ENCODE measurements at places on chromosomes 1 and 21. TPM values are rescaled to one million over a fixed set of nuclear protein-coding genes. Genes with fewer than 3 reads are reported as not detected.

DNA sequence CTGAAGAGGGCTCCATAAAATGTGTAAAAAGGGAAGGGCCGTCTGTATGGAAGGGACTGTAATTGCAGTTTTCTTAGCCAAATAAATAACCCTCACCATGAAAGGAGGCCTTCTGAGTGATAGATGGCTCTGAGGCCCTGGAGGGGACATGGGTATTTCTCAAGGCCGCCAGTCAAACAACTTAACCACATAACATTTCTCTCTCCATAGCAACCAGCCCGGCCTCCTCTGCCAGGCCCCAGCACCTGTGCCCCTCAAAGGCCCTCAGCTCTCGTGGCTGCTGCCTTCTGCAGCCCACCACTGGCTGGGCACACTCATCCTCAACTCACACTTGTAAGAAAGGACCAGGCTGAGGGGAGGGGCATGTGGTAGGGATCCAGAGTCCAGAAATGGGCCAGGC, 57.0 kb upstream of the GJB5 start:
- H3K27me3 ChIP-seq: 0 out of 2 replicates have a peak, but pooled peaks cover 2% of the 10 kb centered on the region
- no peaks in the 10 kb centered on the region for H3K36me3 ChIP-seq
- no peaks in the 10 kb centered on the region for H3K4me1 ChIP-seq

DNA sequence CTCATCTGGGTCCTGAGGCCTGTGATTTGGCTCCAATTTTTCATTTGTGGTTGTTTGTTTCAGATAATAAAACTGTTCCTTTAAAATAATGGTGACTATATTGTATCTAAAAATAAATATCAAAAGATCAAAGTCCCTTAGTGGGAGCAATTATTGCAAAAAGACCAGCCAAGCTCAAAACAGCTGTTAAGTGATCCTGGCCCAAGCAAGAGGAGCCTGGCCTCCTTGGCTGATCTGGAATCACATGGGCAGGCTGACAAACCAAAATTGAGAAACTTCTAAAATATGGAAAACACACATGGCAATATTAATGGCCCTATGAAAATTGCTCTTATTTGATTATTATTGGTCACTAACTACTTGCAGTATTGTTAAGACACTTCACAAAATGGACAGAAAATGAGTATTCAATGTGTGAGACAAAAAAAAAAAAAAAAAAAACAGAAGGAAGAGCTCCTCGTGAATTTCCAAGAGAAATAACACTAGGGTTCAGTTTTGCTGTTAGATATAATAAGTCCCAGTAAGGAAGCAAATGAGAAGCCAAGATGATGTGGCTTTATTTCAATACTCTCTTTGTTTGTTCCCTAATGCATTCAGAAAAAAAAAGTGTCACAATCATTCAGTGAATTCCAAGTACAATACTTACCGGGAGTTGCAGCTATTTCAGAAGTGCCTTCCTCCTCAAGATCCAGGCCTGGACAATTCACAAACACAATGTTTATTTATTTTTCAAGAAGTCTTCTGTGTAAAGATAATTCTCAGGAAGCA, 105.1 kb downstream of the SEC16B start:
- no peak overlapping the region for H3K4me3 ChIP-seq
- no peak overlapping the region for H3K27ac ChIP-seq
- no peaks in the 10 kb centered on the region for H3K27me3 ChIP-seq
- no peak for DNase-seq
- H3K36me3 ChIP-seq: no peaks in the 10 kb centered on the region
- H3K4me1 ChIP-seq: no peaks in the 10 kb centered on the region

- DNase-seq: no peak
- no peak overlapping the region for H3K4me3 ChIP-seq
- H3K27ac ChIP-seq: no peak overlapping the region
- H3K27me3 ChIP-seq: 0 out of 2 replicates have a peak, but pooled peaks cover under 1% of the 10 kb centered on the region
- no peaks in the 10 kb centered on the region for H3K36me3 ChIP-seq
Observed at GRCh38 chr1:208151728-208152598, 92.2 kb downstream of the PLXNA2 start.

DNA sequence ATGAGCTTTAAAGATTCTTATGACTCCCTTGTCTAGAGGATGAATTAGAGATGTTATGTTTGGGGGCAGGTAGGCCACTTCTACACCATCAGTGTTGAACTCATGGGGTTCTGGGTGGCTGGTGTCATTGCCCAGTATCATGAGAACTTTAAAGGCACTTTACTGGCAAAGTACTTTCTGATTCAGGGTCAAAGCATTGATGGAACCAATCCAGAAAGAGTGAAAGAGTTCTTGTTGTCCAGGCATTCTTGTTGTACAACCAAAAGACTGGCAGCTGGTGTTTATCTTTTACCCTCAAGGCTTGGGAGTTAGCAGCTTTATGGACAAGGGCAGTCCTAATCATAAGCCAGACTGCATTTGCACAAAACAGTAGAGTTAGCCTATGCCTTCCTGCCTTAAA, 673.0 kb downstream of the USP25 start:
- H3K4me1 ChIP-seq: no peaks in the 10 kb centered on the region
- no peak overlapping the region for H3K27ac ChIP-seq
- DNase-seq: no peak

The GPR153 gene
- 5.5 TPM for total RNA-seq

GRCh38 chr1:206558794-206559671, 51.7 kb downstream of the RASSF5 start:
- H3K36me3 ChIP-seq: no peaks in the 10 kb centered on the region
- DNase-seq: no peak
- H3K27ac ChIP-seq: no peak overlapping the region
- peaks cover 4% of the 10 kb centered on the region for H3K27me3 ChIP-seq
- no peak overlapping the region for H3K4me3 ChIP-seq

The HES2 gene
- total RNA-seq: 11.1 TPM

The LCE3B gene
- not detected for total RNA-seq

The ASAP3 gene
- 17.9 TPM for total RNA-seq

GRCh38 chr1:227883641-227884301, 64.0 kb downstream of the WNT9A start:
- H3K27me3 ChIP-seq: peaks cover 4% of the 10 kb centered on the region
- H3K4me1 ChIP-seq: peaks cover 14% of the 10 kb centered on the region
- no peak overlapping the region for H3K27ac ChIP-seq
- no peaks in the 10 kb centered on the region for H3K36me3 ChIP-seq
- H3K4me3 ChIP-seq: no peak overlapping the region

GRCh38 chr1:5745800-5746610, 246.2 kb downstream of the NPHP4 start:
- no peaks in the 10 kb centered on the region for H3K36me3 ChIP-seq
- DNase-seq: peak; percentile 27
- peaks cover 2% of the 10 kb centered on the region for H3K4me1 ChIP-seq
- H3K27ac ChIP-seq: no peak overlapping the region

The SIK1 gene
- 32.3 TPM for total RNA-seq

DNA sequence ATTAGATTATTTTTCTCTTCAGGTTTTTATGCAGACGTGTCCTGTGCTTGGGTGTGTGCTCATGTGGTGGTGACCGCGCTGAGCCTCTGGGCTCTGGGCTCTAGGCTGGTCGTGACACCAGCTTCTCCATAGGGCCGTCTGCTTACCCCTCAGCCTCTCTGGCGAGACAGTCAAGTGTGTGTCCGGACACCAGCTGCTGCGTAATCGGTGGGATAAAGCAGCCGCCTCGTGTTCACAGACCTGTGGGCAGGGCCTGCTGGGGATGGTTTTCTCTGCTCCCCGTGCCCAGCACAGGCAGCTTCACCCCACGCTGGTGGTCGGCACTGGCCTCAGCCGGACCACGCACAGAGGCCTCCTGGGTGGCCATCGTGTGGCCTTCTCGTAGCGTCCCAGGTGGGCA, 33.6 kb upstream of the DIP2A start:
- H3K4me1 ChIP-seq: no peaks in the 10 kb centered on the region
- no peak for DNase-seq
- H3K36me3 ChIP-seq: no peaks in the 10 kb centered on the region
- H3K27ac ChIP-seq: no peak overlapping the region

Data from Panc1 (cell line).